ENCODE measurements at places on chromosomes 7 and 10. TPM values are rescaled to one million over a fixed set of nuclear protein-coding genes. Genes with fewer than 3 reads are reported as not detected.

The COL28A1 gene
- not detected for total RNA-seq

DNA sequence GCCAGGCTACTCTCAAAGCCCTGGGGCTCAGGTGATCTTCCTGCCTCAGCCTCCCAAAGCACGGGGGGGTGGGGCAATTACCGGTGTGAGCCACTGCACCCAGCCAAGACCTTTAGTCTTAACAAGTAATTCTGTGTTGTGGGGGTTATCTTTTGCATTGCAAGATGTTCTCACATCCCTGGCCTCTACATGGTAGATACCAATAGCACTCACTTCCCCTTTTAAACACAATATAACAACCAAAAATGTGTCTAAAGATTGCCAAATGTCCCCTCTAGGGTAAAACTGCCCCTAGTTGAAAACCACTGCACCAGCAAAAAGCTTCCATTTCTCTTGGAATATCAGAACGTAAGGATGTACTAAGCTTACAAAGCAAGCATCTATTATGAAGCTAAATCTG, 225.0 kb downstream of the CTNNA3 start:
- DNase-seq: no peak

DNA sequence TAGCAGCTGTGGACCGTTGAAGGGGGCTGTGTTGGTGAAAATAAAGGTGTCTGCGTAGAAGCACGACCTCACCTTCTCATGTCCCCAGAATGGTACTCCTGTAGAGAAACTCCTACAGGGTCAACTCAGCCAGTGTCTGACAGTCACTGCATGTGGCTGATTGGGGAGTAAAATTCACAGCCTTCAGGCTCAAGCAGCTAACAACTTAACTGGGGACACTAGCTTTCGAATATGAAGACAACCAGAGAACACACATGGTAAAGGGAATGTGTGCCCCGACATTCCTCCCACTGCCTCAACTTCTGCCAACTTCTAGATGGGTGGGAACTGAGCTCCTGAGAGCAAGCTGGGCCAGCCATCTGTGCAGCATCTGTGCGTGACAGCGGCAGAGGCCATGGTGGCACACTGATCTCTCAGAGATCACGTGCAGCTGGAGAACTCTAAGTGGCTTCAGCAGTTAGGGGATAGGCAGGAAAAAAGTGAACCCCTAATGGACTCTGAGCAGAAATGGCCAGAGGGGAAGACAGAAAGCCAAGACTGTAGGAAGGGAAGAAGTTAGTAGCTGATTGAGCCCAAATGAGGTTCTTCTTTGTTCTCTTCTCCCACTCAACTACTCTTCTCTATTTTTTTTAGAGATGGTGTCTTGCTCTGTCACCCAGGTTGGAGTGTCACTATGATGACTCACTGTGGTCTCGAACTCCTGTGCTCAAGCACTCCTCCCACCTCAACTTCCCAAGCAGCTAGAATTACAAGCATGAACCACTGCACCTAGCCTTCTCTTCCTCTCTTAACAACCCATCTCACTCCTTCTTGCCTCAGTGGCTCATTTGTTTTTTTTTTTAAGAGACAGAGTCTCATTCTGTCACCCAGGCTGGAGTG, 280.8 kb downstream of the ZEB1 start:
- DNase-seq: no peak

DNA sequence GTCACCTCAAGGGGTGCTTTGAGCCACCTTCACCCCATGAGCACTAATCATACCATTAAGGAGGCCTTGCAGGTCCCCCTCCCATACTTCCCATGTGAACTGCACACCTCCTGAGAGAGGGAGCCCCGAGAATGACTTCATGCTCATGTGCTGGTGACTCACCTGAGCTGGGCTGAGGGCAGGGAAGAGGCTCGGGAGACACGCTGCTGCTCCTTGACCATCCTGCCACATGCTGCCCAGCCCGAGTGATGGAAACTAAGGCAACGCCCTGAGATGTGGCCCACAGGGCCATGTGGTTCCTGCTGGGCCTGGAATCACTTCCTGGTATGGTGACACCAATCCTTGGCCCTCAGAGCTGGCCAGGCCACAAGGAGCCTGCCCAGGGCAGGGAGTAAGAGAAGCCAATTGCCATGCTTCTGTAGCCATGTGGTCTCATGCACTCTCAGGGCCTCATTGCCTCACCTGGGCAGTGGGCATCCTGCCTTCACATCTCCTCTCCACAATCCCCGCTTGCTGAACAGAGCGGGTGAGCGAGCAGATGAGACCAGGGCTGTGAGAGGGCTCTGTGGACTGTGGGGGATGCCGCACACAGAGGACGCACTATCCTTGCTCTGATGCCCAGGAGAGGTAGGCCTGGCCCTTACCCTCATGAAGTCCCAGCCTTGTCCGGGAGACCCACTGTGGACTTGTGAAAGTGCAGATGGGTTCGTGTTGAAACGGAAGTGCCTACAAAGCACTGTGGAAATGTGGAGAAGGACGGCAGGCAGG, 18.3 kb upstream of the PPIF start:
- no peak for DNase-seq

The SLC18A3 gene
- total RNA-seq: not detected

The INMT gene
- total RNA-seq: not detected

GRCh38 chr10:28939281-28940157, 262.2 kb downstream of the BAMBI start:
- DNase-seq: peak; percentile 1

- no peak for DNase-seq
Measured at GRCh38 chr7:116188-116981, 76.0 kb upstream of the FAM20C start.

GRCh38 chr10:1658658-1659057, 78.7 kb downstream of the ADARB2 start:
- DNase-seq: no peak

GRCh38 chr10:29132551-29133111, 156.2 kb upstream of the LYZL1 start:
- DNase-seq: peak; percentile 36

- no peak for DNase-seq
Measured at GRCh38 chr10:57689596-57690297, 577.9 kb downstream of the IPMK start.

- DNase-seq: peak; percentile 46
Measured at GRCh38 chr7:137847568-137848050, 835 bp upstream of the DGKI start.

The ACBD7 gene
- 13.1 TPM for total RNA-seq

DNA sequence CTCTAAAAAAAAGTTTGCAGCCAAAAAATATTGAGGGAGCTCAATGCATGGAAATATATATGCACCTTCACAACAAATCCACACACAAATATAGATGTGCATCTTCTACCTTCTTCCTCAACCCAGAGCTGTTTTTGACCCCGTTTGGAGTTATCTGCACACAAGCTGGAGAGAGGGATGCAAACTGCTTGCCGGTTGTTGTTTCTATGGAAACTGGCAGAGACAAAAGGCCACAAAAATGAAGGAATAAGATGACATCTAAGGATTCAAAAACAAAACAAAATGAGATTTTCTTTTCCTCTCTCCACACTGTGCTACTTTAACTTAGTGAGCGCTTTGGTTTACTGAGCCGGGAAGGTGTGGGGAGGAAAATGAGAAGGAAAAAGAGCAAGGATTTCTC, 210.2 kb upstream of the AGK start:
- no peak for DNase-seq

DNA sequence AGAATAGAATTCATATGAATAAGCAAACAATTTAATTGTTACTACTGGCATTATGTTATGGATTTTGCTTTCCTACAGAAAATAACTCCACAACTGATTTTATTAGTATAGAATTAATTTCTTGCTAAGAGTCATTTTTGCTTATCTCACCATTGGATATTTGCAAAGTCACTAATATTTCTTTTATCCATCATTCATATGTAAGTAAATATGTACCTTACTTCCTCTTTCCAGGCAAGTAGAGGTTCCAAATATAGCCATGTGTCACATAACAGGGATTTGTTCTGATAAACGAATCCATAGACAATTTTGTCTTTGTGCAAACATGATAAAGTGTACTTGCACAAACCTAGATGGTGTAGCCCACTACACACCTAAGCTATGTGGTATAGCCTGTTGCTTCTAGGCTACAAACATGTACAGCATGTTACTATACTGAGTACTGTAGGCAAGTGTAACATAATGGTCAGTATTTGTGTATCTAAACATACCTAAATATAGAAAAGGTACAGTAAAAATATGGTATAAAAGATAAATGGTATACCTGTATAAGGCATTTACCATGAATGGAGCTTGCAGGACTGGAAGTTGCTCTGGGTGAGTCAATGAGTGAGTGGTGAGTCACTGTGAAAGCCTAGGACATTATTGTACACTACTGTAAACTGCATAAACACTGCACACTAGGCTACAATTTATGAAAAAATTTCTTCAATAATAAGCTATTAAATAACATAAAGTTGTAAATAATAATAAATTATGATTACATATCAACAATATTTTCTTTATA, 18.3 kb downstream of the KLLN start:
- no peak for DNase-seq

DNA sequence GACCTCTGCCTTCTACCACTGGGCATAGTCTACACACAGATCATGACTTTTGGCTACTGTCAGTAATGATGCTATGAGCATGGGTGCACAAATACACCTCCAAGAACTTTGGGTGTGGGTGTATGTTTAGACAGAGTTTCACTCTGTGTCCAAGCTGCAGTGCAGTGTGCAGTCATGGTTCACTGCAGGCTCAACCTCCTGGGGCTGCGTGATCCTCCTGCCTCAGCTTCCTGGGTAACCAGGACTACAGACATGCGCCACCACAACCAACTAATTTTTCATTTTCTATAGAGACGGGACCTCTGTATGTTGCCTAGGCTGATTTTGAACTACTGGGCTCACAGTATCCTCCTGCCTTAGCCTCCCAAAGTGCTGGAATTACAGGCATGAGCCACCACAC, 194.4 kb downstream of the NSUN6 start:
- DNase-seq: no peak

DNA sequence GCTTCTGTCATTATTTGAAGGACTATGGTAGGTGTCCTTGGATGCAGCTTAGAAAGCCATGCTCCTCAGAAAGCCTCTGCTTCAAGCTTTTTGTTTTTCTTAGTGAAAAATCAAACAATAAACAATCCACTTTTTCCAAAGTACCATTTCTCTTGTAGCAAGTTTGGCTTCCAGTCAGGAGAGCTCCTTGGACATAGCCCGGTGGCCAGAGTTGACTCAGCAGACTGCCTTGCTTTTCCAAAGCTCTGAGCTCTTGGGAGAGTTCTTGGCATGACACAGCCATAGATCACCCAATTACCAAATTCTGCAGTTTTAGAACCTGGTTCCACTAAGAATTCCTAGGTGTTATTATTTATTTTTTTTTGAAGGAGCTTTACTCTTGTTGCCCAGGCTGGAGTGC, 189.4 kb upstream of the MTPN start:
- no peak for DNase-seq

The SH2D4B gene
- not detected for total RNA-seq

DNA sequence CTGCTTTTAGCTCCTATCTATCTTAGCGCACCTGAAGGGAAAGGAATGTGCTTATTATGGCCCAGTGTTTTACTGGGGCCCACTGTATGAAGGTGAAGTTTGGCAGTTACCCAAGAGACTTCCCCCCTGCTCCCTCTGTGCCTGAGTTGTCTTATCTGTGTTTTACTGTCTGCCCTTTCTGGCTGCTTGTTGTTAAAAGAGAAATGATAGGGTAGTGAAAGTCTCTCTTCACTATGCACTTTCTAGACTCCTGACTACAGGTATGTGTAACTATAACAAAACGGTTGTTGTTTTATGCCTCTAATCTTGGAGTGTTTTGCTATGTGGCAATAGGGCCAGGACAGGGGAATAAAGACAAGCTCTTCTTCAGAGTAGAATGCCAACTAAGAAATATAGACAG, 326.9 kb downstream of the KIF20B start:
- no peak for DNase-seq

The AMZ1 gene
- not detected for total RNA-seq

DNA sequence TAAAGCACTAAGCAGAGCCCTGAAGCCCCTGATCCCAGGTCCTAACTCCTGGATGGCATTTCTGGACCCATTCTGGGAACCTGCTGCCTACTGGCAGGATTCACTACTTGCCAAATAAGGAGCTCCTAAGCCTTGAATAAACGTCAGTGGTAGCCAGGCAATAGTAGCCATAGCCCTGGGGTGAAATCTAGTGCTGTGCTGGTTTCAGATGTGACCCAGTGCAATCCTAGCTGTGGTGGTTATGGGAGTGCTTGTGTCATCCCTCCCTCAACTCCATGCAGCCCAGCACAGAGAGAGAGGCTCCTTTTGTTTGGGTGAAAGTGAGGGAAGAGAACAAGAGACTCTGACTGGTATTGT, 43.7 kb downstream of the PCLO start:
- DNase-seq: no peak

DNA sequence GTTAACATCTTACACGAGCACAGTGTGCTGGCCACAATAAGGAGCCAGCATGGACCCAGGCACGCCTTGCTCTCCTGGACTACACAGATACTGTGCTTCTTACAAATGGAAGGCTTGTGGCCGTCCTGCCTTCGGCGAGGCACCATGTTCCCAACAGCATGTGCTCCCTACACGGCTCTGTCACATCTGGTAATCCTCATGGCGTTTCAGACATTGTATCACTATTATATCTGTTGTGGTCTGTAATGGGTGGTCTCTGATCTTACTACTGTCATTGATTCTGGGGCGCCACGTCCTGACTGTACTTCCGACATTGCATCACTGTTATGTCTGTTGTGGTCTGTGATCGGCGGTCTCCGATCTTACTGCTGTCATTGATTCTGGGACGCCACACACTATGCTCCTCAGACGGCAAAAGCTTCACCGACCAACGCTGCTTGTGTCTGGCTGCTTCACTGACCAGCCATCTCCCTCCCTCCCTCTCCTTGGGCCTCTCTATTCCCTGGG, 195.4 kb downstream of the MAD1L1 start:
- no peak for DNase-seq

The FAM25G gene
- total RNA-seq: not detected

- DNase-seq: peak; percentile 37
Measured at GRCh38 chr10:133257489-133258065, 19.1 kb downstream of the ADAM8 start.

GRCh38 chr7:94556028-94556427, 46.4 kb downstream of the CASD1 start:
- DNase-seq: no peak

GRCh38 chr7:12570168-12570533, 369 bp upstream of the SCIN start:
- no peak for DNase-seq

- DNase-seq: no peak
Measured at GRCh38 chr10:19178675-19179074, 130.1 kb downstream of the MALRD1 start.

The SLC16A9 gene
- total RNA-seq: 10.2 TPM

GRCh38 chr7:155993420-155994278, 181.4 kb upstream of the SHH start:
- DNase-seq: no peak

GRCh38 chr7:6181136-6181535, 91.3 kb downstream of the CYTH3 start:
- no peak for DNase-seq

DNA sequence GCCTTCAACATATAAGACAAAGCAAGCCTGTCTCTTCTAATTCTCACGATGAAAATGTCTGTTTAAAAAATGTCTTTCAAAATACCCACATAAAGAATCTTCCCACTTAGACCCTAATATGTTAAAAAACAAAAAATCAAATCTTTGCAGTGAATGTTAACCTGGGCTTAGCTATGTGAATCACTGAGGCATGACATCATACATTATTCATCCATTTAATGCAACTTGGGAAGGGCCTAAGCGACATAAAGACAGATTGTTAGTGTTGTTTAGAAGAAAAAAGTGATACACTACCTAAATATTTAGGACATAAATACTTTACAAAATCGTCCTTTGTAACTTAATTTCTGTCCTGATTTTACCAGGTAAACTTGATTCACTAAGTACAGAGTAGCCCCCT, 648.5 kb upstream of the NRP1 start:
- no peak for DNase-seq

Measured in G401 (cell line).